ENCODE measurements at places on chromosomes 7 and 10.

GRCh38 chr10:121608469-121609190 lies 10.4 kb upstream of the FGFR2 start:
- DNase-seq, result no peak

GRCh38 chr7:41148521-41148951 lies 554.4 kb downstream of the INHBA start:
- peak; percentile 71 for DNase-seq

DNA sequence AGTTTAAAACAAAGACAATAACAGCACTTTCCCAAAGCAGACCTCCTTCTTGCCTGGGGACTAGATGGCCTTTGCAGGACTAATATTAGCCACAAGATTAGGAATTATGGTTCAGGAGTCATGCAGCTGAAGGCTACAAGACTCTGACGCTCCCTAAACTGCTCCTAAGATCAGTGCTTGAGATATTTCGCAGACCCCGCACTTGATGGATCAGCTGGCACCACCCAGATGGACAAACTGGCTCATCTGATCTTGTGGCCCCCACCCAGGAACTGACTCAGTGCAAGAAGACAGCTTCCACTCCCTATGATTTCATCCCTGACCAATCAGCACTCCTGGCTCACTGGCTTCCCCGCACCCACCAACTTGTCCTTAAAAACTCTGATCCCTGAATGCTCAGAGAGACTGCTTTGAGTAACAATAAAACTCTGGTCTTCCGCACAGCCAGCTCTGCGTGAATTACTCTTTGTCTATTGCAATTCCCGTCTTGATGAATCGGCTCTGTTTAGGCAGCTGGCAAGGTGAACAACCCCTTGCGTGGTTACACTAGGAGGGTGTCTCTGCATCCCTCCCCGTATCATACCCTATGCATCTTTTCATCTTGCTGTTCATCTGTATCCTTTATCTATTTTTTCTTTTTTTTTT lies 26.9 kb upstream of the NRBF2 start:
- DNase-seq, result no peak

GRCh38 chr7:24582166-24582565 lies 8.9 kb downstream of the PALS2 start:
- no peak for DNase-seq

DNA sequence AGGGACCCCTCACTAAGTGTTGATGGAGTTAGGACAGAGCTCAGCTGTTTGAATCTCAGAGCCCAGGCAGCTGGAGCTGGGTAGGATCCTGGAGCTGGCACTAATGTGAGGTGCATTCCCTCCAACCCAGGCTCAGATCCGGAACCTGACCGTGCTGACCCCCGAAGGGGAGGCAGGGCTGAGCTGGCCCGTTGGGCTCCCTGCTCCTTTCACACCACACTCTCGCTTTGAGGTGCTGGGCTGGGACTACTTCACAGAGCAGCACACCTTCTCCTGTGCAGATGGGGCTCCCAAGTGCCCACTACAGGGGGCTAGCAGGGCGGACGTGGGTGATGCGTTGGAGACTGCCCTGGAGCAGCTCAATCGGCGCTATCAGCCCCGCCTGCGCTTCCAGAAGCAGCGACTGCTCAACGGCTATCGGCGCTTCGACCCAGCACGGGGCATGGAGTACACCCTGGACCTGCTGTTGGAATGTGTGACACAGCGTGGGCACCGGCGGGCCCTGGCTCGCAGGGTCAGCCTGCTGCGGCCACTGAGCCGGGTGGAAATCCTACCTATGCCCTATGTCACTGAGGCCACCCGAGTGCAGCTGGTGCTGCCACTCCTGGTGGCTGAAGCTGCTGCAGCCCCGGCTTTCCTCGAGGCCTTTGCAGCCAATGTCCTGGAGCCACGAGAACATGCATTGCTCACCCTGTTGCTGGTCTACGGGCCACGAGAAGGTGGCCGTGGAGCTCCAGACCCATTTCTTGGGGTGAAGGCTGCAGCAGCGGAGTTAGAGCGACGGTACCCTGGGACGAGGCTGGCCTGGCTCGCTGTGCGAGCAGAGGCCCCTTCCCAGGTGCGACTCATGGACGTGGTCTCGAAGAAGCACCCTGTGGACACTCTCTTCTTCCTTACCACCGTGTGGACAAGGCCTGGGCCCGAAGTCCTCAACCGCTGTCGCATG lies 5.2 kb downstream of the CHPF2 start:
- DNase-seq, result no peak

GRCh38 chr7:79290841-79291497 lies 162.5 kb downstream of the MAGI2 start:
- DNase-seq, result no peak

DNA sequence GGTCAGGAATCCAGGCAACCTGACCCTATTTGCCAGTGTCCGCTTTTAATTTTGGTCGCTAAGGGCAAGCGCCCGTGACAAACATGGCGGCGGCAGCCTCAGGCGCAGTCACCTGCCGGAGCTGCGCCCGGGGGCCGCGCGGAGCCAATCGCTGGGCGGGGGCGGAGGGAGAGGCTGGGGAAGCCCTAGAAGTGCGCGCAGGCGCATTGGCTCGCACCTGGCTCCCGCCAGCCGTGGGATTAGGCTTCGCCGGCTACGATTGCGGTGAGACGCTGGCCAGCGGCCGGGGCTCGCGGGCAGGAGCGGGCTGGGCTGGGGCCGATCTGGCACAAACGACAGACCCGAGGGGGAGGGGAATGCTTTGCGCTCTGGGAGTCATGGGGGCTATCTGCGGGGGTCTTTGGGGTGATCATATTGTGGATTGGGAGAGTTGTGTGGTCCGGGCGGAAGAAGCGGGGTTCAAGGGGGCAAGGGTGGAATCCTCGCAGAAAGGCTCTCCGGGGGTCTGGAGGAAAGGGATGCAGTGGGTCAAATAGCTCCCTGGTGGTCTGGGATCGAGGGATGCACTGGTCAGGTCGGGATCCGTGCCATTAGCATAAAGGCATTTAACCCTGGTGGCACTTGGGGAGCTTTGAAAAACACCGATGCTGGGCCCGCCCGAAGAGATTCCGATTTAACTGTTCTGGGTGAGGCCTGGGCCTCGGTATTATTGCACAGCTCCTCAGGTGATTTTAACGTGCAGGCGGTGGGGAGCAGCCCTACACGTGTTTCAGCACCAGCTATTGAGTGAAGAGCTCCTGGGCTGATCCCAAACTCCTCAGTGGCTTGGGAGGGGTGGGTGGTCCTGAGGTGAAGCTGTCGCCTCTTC lies 10.1 kb upstream of the C10orf95 start:
- peak; percentile 4 for DNase-seq

- DNase-seq, result no peak
Measured at GRCh38 chr10:111370101-111370500, 293.3 kb downstream of the ADRA2A start.

DNA sequence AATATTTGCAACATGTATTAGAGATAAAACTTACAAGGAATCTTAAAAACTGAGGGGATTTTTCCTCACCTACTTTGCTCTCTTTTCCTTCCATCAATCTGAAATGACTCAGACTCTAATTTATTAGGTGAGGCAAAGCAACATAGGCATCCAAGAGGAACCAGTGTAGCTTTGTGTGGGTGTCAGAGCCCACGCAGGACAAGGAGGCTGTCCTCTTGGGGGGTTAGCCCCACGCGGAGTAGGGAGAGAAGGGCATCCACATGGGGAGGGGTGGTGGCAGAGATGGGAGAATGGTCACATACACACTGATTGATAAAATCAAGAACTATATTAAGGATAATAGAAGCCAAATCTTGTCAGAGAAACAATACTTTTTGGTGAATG lies 33.8 kb upstream of the ARMS2 start:
- no peak for DNase-seq

DNA sequence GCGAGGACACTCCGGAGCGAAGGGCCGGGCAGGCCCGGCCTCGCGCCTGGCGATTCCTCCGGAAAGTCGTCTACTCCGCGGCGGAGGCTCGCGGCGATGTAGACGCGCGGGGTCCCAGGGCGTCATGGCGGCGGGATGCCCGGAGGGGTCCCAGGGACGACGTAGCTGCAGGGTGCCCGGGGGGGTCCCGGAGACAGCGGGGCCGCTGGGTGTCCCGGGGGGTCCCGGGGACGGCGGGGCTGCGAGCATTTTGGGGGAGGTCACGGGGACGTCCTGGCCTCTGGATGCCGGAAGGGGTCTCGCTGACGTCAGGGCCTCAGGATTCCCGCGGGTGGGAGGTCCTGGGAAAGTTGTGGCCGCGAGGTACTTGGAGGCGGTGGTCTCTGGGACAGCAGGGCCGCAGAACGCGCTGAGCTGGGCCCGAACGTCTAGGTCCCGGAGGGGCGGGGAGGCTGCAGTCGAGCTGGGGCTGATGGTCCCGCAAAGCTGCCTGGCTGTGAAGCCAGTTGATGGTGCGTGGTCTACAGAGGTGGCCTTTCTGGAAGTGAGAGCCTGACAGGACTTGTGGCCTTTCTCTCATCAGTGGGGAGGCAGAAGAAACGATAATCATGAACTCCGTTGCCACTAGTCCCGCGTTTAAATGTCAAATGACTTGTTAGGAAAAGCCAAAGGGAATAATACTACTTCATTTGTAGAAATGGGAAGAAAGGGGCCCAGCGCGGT lies 637 bp downstream of the HSPA14 start:
- DNase-seq, result no peak

- no peak for DNase-seq
Measured at GRCh38 chr10:115167751-115168150, 74.6 kb downstream of the ATRNL1 start.

DNA sequence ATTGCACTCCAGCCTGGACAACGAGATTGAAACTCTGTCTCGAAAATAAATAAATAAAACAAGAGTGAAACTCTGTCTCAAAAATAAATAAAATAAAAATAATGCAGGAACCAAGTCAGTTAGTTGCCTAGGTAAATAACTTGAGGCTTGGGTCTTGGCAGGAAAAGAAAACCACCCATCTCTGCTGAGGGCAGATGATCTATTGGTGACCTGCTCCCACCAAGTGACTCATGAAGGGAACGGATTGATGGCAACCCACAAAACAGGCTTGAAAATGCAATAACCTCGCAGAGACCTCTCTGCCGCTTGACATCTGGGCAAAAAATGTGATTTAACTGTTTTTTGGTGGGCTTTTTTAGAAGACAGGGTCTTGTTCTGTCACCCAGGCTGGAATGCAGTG lies 86.6 kb downstream of the CALN1 start:
- no peak for DNase-seq

DNA sequence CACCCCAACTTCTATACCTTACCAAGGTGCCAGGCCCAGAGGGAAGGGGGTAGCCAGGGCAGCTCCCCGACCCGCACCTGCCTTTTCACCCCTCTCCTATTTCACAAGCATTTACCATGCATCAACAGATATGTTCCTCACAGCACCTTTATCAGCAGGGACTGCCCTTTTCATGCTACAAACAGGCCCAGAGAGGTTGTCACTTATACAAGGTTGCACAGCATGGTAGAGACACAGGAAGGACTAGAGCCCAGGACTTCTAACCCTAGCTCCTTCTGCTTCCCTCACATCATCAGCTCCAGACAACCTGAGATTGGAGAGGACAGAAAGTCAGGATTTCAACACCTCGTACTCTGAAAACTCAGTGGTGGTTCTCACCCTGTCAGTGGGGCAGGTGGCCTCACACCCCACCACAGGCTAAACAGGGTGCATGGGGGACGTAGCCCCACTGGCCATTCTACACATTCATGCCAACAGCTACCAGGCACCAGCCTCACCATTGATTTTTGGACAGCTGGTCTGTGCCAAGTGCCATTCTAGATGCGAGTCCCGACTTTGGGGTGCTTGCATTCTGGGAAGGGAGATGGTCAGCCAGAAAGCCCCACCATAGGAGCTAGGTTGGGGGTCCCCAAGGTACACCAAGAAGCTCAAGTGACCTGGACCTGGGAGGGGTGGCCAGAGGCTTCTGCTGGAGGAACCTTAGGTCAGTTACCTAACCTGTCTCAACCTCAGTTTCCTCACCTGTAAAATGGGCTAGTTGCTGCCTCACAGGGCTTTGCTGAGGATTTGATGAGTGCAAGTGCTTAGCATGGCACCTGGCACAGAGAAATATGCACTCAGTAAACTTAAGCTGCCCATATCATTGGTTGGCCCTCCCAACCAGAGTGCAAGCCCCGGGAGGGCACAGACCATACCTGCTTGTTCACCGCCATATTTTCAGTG lies 38.4 kb downstream of the CHST3 start:
- no peak for DNase-seq

DNA sequence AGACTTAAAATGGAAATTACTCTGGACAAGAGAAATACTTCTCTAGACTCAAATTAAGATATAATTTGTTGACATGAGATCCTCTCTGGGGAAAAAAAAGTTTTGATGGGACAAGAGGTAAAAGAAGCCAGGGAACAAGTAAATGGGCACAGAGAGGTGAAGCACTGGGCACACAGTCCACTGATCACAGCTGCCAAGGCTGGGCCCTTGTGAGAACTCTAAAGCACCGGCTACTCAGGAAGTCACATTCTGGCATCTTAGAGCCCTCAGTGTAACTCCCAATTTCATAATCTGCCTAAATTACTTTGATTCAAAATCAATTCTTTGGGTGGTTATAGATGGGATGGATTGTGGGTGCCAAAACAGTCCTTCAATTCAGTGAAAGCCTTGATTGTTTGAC lies 123.2 kb upstream of the CACNA2D1 start:
- DNase-seq, result no peak

GRCh38 chr10:132069122-132069848 lies 3.5 kb downstream of the JAKMIP3 start:
- no peak for DNase-seq

DNA sequence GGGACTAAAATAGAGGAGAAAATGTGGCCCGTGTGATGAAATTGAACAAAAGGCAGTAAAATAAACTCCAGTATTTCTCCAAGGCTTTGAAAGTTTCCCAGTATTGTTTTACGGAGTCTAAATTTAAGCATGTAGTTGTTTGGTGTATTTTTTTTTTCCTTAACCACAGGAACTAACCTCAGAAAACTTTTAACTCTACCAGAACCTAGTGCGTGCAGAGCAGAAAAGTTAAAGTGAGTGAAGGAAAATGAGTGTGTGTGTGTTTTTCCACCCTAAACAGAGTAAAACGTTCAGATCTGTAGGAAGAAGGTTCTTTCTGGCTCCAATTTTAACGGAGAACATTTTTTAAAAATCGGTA lies 812 bp downstream of the PROSER2 start:
- DNase-seq, result no peak

- DNase-seq, result no peak
Measured at GRCh38 chr10:87594864-87595263, 64.8 kb upstream of the PAPSS2 start.

GRCh38 chr10:127848226-127848625 lies 44.5 kb downstream of the CLRN3 start:
- DNase-seq, result no peak

Measured in AG04449 (cell line).